ENCODE measurements at places on chromosomes 16 and 17. TPM values are rescaled to one million over a fixed set of nuclear protein-coding genes. Genes with fewer than 3 reads are reported as not detected.
A peak's percentile ranks its signal among the peaks of the same experiment; 100 is the strongest.

CANT1 gene
- total RNA-seq = 220 TPM

HAS3 gene
- total RNA-seq = 153 TPM

ODAD4 gene
- 0.98 TPM for total RNA-seq

CACNA1H gene
- 4.1 TPM for total RNA-seq

LASP1 gene
- total RNA-seq = 120 TPM

TSPAN10 gene
- 3.5 TPM for total RNA-seq

GRCh38 chr17:50331085-50331791 lies 14.7 kb upstream of the XYLT2 start:
- DNase-seq = peak; percentile 97

- DNase-seq = peak; percentile 16
Observed at GRCh38 chr16:57186872-57187854, 1.0 kb downstream of the RSPRY1 start.

GRCh38 chr17:18959071-18959844 lies 7.3 kb downstream of the SLC5A10 start:
- DNase-seq = no peak

- DNase-seq = no peak
Observed at GRCh38 chr16:16108759-16109158, 114.5 kb downstream of the ABCC6 start.

DNA sequence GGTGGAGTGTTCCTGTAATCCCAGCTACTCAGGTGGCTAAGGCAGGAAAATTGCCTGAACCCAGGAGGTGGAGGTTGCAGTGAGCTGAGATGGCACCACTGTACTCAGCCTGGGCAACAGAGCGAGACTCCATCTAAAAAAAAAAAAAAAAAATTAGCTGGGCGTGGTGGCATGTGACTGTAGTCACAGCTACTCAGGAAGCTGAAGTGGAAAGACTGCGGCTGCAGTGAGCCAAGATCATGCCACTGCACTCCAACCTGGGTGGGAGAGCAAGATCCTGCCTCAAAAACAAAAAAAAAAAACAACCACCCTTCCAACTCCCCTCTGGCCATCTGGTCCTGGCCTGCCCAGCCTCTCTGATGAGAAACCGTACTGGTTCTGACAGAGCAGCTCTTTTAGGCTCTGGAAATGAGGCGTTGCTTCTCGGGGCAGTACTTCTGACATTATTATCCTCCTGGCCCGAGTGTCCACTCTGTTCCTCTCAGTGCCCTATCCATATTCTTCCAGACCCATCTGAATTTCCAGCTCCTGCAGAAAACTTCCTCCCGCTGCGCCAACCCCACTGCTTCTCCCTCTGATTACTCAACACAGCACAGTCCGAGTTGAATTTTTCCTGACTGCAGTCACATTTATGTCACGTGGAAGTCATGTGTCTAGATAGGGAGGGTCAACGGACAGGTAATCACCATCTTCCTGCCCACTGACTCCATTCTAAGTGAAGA lies 13.3 kb downstream of the GGA2 start:
- no peak for DNase-seq

DNA sequence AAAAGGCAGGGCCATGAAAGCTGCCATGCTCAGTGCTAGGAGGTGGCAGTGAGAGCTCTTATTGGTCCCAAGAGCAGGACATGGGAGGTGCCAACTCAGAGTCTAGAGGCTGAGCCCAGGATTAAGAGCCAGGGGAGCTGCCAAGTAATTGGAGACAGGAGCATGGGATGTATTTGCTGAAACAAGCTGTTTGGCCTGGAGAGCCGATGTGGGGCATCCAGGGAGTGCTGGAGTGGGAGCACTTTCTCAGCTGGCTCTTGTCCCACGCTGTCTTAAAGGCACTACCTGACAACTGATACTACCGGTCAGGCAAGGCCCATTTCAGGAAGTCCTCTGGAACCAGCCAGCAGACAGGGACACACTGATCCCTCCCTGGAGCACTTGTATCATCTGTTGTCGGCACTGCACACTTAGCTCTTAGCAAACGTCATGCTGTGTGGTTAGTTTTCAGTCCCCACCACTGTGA lies 19.3 kb downstream of the ANKFN1 start:
- no peak for DNase-seq

DNA sequence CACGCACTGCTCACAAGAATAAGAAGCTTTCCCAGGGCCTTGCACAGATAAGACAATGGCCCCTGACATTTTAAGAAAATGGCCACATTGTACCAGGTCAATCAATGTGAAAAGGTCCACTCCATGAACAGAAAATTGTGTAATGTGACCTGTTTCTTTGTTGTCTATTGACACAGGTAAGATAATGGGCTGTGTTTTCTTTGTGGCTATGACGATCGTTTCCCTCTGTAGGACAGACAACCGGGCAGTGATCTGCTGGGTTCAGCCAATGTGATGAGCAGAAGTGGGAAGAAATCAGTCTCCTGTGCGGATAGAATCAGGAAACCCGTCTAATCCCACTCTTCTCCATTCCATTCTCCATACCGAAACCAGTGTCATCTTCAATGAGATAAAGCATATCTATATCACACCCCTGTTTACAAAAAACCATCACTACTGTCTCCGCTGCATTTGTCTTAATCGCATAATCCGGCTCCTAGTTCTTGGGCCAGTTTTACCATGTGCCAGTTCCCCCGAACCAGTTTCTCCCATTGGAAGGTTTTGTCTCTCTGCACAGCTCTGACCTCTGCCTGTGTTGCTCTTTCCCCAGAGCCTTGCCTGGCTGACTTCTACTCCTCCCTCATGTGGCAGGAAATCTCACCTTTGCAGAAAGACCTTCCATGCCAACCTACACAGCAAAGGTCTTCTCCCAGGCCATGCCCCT lies 66.9 kb upstream of the ATF7IP2 start:
- DNase-seq = no peak

- no peak for DNase-seq
Observed at GRCh38 chr17:28958820-28959455, 7.6 kb upstream of the PHF12 start.

GRCh38 chr16:54647725-54648221 lies 282.9 kb upstream of the IRX5 start:
- DNase-seq = no peak

- no peak for DNase-seq
Observed at GRCh38 chr17:51231999-51232398, 27.9 kb downstream of the MBTD1 start.

DNA sequence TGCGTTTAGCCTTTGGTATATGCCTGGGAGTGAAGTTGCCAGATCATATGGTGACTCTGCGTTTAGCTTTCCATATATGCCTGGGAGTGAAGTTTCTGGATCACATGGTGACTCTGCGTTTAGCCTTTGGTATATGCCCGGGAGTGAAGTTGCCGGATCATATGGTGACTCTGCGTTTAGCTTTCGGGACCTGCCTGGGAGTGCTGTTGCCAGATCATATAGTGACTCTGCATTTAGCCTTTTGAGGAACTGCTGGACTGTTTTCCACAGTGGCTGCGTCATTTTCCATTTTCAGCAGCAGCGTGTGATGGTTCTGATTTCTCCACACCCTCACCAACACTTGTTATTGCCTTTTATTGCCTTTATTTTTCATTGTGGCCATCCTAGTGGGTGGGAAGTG lies 73.0 kb downstream of the OR1D5 start:
- no peak for DNase-seq
